Cardiac septum (tissue), 1 donor: ENCODE measurements at places on chromosomes 2 and 18.

DNA sequence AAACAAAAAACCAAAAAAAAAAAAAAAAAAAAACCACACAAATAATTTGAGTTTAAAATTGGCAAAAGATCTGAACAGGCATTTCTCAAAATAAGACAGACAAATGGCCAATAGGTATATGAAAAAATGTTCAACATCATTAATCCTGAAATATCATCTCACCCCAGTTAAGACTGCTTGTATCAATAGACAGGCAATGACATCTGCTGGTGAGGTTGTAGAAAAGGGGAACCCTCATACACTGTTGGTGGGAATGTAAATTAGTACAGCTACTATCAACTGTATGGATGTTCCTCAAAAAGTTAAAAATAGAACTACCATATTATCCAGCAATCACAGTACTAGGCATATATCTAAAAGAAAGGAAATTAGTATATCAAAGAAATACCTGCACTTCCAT lies 523.1 kb downstream of the XIRP2 start:
- no peak for DNase-seq

DNA sequence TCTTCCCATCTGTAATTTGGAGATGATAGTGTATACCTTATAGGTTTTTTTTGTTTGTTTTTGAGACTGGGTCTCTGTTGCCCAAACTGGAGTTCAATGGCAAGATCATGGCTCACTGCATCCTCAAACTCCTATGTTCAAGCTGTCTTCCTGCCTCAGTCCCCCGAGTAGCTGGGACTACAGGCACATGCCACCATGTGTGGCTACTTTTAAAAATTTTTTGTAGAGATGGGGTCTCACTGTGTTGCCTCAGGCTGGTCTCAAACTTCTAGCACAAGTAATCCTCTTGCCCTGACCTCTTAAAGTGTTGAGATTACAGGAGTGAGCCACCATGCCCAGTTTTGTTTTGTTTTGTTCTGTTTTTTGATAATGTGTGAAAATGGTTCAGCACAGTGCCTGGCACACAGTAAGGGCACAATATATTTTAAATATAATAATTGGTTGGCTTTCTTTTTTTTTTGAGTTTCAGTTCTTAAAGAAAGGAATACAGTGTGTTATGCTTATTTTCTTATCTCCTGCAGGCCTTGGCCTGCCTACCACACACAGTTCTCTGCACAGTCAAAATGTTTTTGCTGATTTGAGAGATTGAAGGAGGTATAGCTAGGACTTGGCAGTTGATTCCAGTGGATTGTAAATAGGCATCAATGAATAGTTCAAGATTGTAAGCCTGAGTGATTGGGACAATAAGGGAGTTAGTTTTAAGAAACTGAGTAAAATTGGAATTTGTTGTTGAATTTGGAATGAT lies 6.1 kb downstream of the ACTR3 start:
- no peak for DNase-seq

- no peak for DNase-seq
Measured at GRCh38 chr18:2644535-2644934, 11.0 kb upstream of the SMCHD1 start.

- no peak for DNase-seq
Measured at GRCh38 chr2:47803770-47804169, 20.8 kb downstream of the MSH6 start.

GRCh38 chr18:48049757-48050156 lies 119.3 kb upstream of the SMAD2 start:
- DNase-seq, result no peak
